Chondrocyte (in vitro differentiated cells): ENCODE measurements at places on chromosomes 6 and 20.

DNA sequence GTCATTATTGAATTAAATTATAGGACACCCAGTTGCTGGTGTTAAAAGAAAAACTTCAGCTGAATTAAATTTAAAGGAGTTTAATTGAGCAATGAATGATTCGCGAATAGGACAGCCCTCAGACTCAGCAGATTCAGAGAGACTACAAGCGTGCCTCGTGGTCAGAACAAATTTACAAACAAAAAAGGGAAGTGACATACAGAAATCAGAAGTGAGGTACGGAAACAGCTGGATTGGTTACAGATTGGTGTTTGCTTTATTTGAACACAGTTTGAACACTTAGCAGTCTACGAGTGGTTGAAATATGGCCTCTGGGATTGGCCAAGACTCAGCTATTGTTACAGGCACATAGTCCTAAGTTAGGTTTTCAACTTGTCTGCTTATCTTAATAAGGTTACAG, 25.8 kb upstream of the TNFRSF21 start:
- DNase-seq = no peak

- DNase-seq = no peak
These were observed 207.8 kb upstream of the FOXQ1 start for GRCh38 chr6:1103945-1104623.

- no peak for DNase-seq
These were observed 132.2 kb downstream of the ZMYND8 start for GRCh38 chr20:47224300-47224791.

DNA sequence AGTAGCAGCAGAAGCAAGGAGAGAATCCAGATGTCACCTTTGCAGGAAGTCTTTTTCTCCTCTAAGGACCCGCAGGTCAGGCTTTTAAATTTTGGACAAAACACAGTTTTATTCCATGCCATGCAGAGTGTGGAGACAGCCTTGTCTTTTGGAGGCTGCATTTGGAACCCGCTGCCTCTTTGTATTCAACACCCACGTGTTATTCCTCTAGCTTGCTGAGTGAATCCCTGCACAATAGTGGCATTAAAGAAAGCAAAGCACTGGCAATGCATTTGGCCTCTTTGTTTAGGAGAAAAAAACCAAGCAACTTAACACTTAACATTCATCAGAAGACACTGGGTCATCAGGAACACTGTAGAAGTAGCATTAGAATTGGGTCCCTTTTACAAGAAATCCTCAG, 43.5 kb downstream of the TFAP2B start:
- DNase-seq = no peak
